ENCODE measurements at places on chromosomes 7 and 10. TPM values are rescaled to one million over a fixed set of nuclear protein-coding genes. Genes with fewer than 3 reads are reported as not detected.

DNA sequence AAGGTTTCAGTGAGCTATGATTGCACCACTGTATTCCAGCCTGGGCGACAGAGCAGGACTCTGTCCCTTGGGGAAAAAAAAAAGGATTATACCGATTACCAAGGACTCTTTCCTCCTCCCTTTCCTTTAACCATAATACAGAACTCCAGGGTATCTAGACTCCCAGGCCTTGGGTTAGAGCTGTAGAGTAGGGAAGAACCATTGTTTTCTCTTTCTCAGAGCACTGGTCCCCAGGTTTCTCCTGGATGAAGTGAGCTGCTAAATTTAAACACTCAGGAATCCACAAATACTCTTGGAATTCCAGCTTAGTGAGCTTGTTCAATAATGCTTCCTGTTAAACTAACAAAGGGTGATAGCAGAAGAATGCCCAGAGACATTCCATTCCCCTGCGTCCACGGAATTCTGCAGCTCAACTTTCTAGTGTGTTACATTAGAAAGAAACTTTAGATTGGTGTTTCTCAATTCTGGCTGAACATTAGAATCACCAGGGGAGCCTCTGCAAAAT, 14.6 kb upstream of the RPEL1 start:
- DNase-seq: no peak
- H3K4me1 ChIP-seq: no peaks in the 10 kb centered on the region
- no peak overlapping the region for H3K4me3 ChIP-seq
- H3K27me3 ChIP-seq: no peaks in the 10 kb centered on the region
- H3K27ac ChIP-seq: no peak overlapping the region

DNA sequence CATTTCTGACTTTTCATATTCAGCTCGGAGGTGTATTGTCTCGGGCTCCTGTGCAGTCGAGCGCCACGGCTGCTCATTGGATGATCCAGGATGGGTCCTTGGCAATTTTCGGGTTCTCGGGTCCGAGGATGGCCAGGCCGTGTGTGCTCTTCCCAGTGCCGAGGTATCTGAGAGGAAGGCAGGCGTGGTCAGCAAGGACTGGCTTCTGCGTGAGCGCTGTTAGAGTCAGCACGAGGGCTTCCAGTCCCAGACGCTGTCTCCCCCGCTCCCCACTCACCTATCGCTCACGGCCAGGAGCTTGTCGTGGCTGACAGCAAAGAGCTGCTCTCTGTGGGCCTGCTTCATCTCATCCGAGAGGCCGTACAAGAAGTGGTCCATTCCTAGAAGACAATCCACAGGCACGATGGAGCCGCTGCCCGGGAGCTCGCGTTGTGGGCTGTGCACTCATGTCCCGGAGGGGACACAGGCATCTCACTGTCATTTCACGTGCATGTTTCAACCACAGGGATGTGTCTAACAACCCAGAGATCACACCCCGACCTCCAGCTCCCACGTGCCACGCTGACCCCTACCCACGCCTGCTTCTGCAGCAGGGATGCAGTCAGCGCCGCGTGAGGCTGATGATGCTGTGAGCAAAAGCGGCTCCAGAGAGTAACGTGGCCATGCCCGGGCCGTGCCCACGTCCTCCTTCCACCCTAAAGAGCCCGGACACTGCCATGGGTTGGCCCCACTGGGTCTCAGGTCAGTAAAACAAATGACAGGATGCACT, 34.4 kb downstream of the PITRM1 start:
- H3K4me3 ChIP-seq: no peak overlapping the region
- H3K4me1 ChIP-seq: no peaks in the 10 kb centered on the region
- DNase-seq: no peak
- no peaks in the 10 kb centered on the region for H3K27me3 ChIP-seq
- peaks cover 22% of the 10 kb centered on the region for H3K36me3 ChIP-seq
- no peak overlapping the region for H3K27ac ChIP-seq

GRCh38 chr7:2530071-2530987, 10.8 kb downstream of the LFNG start:
- H3K27me3 ChIP-seq: no peaks in the 10 kb centered on the region
- peak; percentile 83 for DNase-seq
- H3K36me3 ChIP-seq: no peaks in the 10 kb centered on the region

DNA sequence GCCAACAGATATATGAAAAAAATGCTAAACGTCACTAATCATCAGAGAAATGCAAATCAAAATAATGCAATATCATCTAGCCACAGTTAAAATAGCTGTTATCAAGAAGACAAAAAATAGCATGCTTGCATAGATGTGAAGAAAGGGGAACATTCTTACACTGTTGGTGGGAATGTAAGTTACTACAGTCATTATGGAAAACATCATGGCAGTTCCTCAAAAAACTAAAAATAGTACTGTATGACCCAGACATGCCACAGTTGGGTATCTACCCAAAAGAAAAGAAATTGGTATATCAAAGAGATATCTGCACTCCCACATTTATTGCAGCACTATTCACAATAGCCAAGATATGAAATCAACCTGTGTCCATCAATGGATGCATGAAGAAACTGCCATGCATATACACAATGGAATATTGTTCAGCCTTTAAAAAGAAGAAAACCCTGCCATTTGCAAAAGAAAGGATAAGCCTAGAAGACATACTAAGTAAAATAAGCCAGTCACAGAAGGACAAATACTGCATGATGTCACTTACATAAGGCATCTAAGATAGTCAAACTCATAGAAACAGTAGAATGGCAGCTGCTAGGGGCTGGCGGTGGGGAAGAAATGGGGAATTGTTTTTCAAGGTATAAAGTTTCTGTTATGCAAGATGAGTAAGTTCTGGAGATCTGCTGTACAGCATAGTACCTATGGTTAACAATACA, 107.0 kb downstream of the PTPN20 start:
- no peak overlapping the region for H3K27ac ChIP-seq
- no peak for DNase-seq
- no peaks in the 10 kb centered on the region for H3K27me3 ChIP-seq
- H3K4me3 ChIP-seq: no peak overlapping the region
- H3K36me3 ChIP-seq: no peaks in the 10 kb centered on the region
- no peaks in the 10 kb centered on the region for H3K4me1 ChIP-seq

- H3K4me1 ChIP-seq: peaks cover 16% of the 10 kb centered on the region
- H3K27ac ChIP-seq: no peak overlapping the region
- H3K27me3 ChIP-seq: no peaks in the 10 kb centered on the region
- no peak overlapping the region for H3K4me3 ChIP-seq
- DNase-seq: no peak
Measured at GRCh38 chr7:30335763-30336487, 51.5 kb downstream of the ZNRF2 start.

The RELN gene
- polyA plus RNA-seq: not detected

- no peaks in the 10 kb centered on the region for H3K36me3 ChIP-seq
- DNase-seq: no peak
- no peak overlapping the region for H3K27ac ChIP-seq
- H3K4me3 ChIP-seq: no peak overlapping the region
- no peaks in the 10 kb centered on the region for H3K27me3 ChIP-seq
- no peaks in the 10 kb centered on the region for H3K4me1 ChIP-seq
Measured at GRCh38 chr10:45111509-45111908, 110.8 kb downstream of the ZNF22 start.

- peak overlapping the region; percentile 42 for H3K27ac ChIP-seq
- no peak for DNase-seq
- no peaks in the 10 kb centered on the region for H3K36me3 ChIP-seq
- no peak overlapping the region for H3K4me3 ChIP-seq
Measured at GRCh38 chr7:5395246-5395645, 28.4 kb downstream of the TNRC18 start.

GRCh38 chr7:92691578-92691977, 101.4 kb upstream of the FAM133B start:
- no peak overlapping the region for H3K27ac ChIP-seq
- H3K36me3 ChIP-seq: no peaks in the 10 kb centered on the region
- H3K27me3 ChIP-seq: no peaks in the 10 kb centered on the region
- peak; percentile 41 for DNase-seq
